ENCODE measurements at places on chromosomes 16 and 17.
A peak's percentile ranks its signal among the peaks of the same experiment; 100 is the strongest.

- no peak for DNase-seq
Observed at GRCh38 chr17:19371259-19372010, 6.9 kb upstream of the MAPK7 start.

DNA sequence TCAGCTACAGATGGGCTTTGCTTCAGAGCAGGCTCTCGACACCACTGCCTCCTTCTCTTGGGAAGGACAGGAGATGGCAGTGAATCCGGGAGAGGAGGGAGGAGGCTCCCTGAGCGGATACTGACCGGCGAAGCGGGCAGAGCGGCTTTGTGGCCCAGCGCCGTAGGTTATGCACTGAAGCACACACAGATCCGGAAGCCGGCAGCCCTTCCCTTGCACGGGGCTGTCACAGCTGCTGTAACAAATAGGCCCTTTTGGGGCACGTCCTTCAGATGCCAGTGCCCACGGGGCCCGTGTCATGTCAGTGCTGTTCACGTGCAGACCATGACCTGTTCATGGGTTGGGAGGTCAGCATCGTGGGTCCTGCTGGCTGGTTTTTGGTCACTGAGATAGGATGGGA is 144.7 kb upstream of the CHMP6 start:
- DNase-seq = no peak

DNA sequence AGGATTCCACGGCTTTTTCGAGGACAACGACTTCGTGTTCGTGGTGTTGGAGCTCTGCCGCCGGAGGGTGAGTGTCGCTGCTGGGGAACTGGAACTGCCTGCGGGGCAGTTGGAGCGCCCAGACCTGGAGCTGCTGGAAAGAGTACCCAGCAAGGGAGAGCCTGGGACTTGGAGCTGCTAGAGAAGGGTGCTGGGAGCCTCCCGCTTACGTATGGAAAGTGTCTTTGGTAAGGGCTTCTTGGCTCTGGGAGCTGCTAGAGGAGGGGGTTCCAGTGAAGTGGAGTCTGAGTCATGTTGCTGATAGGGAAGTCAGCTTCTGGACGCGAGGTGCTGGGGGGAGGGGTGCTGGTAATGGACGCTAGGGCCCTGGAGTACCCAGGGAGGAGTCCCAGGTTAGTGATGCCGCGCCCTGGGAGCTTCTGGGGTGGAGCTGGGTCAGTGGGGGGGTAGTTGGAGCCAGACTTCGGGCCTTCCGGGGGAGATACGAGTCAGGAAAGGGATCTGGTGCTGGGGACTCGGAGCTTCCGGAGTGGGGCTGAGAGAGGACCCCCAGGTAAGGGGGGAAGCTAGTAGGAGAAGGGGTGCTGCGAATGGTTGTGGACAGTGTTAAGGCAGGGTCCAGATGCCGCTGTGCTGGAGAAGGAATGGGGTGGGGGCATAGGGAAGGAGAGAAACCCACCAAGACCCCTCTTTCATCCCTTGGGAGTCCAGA is 741 bp downstream of the PLK1 start:
- peak; percentile 30 for DNase-seq

DNA sequence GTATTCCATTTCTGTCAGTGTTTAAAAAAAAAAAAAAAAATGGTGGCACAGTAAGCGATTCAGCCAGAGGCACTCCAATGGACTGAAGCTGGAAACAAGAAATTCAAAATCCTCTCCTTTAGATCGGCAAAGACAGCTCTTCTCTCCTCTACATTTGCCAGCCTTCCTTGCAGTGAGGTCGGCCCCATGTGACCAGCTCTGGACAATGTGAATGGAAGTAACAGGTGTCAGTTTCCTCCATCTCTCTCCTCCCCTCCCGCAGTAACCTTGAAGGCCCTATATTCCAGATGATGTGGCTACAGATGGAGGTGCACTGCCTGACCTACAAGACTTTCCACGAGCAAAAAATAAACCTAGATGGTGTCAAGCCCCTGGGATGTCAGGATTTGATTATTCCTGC is 15.0 kb downstream of the CUEDC1 start:
- no peak for DNase-seq

- DNase-seq = peak; percentile 49
Observed at GRCh38 chr17:45385331-45385997, 47.2 kb downstream of the ARHGAP27 start.

GRCh38 chr17:40072040-40072734 is 9.4 kb downstream of the THRA start:
- no peak for DNase-seq

DNA sequence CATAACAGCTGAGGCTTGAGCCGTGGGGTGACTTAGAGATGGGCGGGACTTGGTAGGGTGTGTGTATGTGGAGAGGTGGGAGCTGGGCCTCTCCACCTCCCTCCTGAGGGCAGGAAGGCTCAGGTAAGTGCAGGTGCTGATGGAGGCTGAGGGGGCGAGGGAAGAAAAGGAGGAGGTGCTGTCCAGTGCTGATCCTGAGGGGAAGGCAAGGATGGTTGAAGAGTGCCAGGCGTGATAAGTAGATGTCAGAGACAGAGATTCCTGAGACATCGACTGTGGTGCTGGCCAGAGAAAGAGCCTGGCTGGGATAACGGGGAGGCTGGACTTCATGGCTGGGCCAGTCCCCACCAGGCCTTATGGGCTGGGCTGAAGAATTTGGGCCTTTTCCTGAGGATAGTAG is 159.1 kb downstream of the SDK2 start:
- DNase-seq = no peak

- DNase-seq = no peak
Observed at GRCh38 chr17:13851889-13852288, 217.4 kb upstream of the COX10 start.

- no peak for DNase-seq
Observed at GRCh38 chr17:12386225-12386624, 279.5 kb upstream of the MYOCD start.

DNA sequence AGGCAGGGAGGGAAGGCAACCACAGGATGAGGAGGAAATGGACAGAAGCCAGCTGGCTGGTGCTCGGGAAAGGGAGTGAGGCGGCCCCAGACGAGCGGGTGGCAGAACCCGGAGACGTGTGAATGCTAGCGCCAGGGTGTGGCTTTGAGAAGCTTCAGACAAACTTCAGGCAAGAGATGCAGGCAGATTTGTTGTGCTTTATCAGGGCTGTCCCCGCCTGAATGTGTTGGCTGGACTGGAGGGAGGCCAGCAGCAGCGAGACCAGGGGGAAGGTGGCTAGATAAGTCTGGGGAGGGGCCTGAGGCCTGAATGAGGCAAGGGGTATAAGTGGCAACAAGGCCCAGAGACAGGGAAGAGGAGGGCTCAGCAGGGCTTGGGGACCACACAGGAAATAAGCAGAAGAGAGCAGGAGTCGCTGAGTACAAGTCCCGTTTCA is 22.0 kb downstream of the CAMKK1 start:
- no peak for DNase-seq

DNA sequence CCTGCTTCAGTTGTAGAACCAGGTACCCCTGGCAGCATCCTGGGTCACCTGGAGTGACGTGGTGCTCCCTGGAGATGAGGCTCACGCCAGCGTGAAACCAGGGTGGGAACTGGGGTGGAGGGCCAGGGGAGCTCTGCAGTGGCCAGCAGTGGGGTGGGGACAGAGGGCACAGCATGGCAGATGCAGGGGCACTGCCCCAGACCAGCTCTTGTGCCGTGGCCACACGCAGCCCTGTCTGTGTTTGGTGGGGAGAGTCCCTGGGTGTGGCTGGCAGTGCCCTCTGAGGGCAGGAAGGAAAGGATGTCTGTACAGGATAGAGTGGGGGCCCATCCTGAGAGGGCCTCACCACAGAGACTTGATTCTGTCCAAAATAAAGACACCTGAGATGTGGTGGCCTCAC is 24.5 kb downstream of the ZNF750 start:
- DNase-seq = no peak

GRCh38 chr17:4850246-4850645 is 17.1 kb downstream of the MINK1 start:
- DNase-seq = no peak

GRCh38 chr17:19867329-19868078 is at the start of gene ULK2:
TSS of gene ULK2 (minus strand) at chr17:19867936. CDS start at chr17:19867417, 519 bp downstream.
- DNase-seq = no peak

GRCh38 chr16:49351096-49351487 is 22.5 kb upstream of the C16orf78 start:
- DNase-seq = no peak

- no peak for DNase-seq
Observed at GRCh38 chr16:30904114-30904780, 7.8 kb downstream of the CTF1 start.

DNA sequence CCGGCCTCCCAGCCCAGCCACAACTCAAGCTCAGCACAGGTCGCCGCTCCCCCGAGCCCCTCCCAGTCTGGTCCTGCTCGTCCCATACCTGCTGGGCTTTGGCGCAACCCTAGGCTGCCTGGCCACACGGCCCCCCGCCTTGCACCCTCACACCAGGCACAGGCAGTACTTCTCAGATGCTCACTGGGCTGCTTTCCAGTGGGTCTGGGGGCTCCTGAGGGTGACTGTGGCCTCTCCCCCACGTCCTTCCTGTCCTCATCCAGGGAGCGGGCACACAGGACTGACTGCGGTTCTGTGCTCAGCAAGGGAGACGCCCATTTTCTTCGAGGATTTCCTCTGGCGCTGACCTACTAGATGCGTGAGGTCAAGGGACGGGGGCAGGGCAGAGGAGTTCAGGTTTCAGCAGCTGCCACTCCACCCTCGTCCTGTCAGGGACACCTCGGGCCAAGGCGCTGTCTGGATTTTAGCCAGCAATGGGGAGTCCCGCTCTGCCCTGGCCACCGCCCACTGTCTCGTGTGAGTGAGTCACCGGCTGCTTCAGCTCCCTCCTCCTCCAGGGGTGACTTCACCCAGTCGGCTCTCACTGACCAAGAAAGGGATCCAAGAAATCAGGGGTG is 115.8 kb downstream of the NPIPB11 start:
- peak; percentile 72 for DNase-seq

- DNase-seq = peak; percentile 43
Observed at GRCh38 chr17:59311051-59311468, 20.4 kb upstream of the YPEL2 start.
